CD14-positive monocyte (primary cell): ENCODE measurements at places on chromosomes 6 and 20.

DNA sequence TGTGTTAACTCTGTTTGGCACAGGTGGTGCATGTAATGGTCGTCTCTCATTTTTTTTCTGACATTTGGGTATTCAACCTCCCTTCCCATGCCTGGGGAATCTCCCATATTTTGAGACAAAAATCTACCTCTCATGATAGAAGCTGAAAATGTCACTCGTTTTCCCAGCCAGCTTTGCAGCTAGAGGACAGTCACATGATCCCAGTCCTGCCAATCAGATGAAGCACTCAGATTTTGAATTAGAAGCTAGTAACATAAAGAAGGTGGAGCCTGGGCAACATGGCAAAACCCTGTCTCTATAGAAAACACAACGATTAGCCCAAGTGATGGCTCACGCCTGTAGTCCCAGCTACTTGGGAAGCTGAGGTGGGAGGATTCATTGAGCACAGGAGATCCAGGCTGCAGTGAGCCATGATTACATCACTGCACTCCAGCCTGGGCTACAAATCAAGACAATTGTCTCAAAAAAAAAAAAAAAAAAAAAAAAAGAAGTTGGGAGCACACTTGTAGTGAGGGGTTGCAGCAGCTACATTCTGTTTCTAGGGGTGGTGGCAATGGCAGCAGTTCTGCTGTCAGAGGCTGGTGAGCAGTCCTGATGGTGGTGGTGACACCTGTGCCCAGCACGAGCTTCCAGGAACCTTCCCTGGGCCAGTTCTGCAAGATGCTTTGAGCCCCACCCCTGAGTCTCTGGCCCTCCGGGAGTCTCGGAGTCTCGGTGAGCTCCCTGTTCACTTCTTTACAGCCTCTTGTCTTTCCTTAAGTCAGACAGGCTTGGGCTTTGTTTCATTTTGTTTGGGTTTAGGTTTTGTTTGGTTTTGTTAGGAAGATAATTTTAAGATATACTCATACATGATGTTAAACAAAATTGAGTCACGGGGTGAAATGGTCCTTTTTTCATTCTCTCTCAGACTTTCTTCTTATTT, 94.1 kb upstream of the KCNG1 start:
- no peak for DNase-seq

DNA sequence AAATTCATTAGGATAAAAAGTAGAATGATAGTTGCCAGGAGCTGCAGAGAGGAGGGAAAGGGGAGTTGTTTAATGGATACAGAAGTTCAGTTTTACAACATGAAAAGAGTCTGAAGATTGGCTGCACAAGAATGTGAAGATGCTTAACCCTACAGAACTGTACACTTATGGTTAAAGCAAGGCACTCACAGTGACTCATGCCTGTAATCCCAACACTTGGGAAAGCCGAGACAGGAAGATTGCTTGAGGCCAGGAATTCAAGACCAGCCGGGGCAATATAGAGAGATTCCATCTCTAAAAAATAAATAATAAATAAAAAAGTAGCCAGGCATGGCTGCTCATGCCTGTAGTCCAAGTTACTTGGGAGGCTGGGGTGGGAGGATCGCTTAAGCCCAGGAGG, 174.0 kb downstream of the TASP1 start:
- DNase-seq = no peak

DNA sequence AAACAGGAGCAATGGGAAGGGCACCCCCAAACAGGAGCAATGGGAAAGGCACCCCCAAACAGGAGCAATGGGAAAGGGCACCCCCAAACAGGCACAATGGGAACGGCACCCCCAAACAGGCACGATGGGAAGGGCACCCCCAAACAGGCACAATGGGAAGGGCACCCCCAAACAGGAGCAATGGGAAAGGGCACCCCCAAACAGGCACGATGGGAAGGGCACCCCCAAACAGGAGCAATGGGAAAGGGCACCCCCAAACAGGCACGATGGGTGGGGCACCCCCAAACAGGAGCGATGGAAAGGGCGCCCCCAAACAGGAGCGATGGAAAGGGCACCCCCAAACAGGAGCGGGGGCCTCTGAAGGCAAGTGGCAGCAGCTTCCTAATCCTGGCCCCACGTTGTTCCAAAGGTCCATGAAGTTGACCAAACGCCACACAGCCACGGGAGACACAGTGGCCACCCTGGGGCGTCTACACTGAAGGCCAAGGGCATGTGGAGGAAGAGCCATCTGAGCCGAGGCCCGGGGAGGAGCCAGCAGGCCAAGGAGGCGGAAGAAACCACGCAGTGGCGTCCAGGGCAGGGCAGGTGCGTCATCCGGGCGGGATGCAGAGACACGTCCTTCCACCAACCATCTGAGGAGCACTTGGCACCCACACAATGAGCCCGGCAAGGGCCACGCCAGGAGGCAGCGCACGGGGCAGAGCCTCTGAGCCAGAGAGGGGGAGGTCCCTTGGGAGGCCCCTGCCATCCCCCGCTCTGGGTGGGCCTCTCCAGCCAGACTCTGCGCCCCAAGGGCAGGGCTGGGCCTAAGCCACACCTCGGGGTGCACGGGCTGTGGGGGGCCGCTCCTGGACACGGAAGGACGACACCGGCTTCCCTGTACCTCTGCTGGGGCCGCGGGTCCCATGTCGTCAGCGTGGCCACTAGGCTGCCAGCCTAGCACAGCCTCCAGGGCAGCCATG, 21.5 kb upstream of the NTSR1 start:
- no peak for DNase-seq

GRCh38 chr20:49666911-49667310, 46.8 kb downstream of the B4GALT5 start:
- no peak for DNase-seq

GRCh38 chr6:67252663-67253062, 1382.4 kb upstream of the ADGRB3 start:
- no peak for DNase-seq

DNA sequence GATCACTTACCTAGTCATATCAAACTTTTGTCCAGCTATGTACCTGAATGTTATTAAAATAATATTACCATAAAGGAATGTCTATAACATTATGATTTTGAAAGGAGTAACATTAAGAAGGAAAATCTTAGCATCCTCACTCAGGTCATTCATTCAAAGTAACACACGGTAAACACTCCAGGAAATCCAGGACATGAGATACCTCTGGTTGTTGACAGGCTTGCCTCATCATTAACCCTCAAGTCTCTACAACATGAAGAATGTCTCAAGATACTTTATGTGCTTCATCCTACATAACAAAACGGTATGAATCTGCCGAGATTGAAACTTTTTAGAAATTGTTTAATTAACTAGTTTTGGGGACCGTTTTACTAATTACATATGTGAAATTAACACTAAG, 690 bp upstream of the FILIP1 start:
- DNase-seq = no peak

DNA sequence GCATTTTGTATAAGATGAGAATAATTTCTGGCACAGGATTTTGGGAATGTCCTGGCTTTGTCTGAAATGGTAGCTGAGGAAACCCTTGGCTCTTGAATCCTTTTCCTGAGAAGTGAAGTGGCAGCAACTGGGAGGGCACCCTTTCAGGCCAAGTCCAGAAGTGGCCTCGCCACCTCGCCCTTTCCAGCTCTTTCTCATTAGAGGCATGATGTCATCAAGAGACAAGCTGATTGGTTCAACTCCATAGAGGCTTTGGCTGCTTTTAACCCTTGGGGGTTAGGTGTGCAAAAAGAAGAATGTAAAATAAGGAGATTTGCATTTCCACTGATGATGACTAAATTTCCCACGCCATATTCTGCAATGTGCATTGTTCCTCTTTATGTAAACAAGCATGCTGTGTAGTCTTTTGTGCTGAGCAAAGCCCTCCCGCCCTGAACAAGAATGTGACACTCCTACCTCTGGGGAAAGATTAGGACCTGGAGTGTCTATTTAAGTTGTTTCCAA, 116.5 kb downstream of the TCP11 start:
- DNase-seq = peak; percentile 60

DNA sequence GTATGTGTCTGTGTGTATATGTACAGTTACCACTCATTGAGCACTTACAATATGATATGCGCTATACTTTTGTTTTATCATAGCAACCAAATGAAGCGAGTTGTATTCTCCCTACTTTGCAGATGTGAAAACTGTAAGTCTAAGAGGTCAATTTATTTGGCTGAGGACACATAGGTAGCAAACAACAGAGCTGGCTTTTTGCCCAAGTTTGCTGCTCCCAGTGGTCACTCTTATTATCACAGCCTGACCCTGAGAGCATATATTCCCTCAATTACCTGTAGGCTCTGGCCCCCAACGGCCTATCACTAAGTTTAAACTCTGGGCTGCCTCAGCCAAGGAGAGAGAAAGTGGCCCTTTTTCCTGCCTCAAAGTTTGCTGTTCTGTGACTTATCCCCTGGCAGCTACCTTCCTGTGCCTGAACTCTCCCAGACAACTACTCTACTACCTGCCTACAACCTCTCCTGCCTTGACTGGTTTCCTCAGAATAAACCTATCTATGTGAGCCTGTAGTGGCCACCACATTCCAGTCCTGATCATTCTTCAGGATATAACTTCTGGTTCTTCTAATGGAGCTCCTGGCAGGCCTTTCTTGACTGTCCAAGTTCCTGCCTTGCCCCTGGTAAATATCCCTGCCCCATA, 221.8 kb downstream of the FRK start:
- no peak for DNase-seq

DNA sequence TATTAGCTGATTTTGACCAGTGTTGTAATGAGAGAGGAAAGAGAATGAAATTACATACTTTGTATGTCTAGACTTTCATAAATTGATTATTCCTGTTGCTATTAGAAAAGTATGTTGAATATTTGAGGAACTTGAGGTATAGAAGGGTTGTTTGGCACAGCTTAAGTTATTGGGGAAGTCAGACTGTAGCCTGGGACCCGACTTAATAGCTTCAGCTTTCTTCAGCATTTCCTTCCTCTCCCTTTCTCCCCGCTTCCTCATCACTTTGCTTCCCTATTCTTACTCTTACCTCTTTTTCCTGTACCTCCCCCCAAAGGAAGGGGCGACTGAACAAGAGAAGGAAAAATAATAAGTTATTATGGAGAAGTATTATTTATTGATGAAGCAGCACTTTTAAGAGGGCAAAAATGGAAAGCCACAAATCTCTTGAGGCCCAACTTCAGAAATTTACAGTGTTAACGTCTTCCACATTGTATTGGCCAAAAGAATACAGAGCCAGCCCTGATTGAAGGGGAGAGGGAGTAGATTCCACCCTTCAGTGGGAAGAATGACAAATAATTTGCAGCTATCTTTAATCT, 7.4 kb downstream of the SENP6 start:
- peak; percentile 80 for DNase-seq

DNA sequence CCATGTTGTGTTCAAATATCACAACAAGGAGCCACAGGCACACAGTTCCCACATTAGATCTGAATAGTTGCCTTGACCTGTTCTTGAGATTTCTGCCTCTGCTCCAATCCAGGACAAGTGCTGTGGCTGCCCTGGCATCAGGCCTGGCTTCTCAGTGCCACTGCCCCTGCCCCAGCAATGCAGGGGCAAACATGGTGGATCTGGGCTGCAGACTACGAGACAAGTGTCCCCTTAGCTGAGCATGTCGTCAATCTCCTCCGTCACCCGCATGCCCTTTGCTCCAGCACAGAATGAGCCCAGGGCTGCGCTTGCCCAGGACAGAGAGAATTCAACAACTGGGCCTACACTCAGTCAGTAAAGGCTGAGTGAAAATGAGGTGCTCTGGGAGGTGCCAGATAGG, 201.6 kb downstream of the SYNDIG1 start:
- no peak for DNase-seq
